ENCODE measurements at places on chromosomes 2 and 18. TPM values are rescaled to one million over a fixed set of nuclear protein-coding genes. Genes with fewer than 3 reads are reported as not detected.

DNA sequence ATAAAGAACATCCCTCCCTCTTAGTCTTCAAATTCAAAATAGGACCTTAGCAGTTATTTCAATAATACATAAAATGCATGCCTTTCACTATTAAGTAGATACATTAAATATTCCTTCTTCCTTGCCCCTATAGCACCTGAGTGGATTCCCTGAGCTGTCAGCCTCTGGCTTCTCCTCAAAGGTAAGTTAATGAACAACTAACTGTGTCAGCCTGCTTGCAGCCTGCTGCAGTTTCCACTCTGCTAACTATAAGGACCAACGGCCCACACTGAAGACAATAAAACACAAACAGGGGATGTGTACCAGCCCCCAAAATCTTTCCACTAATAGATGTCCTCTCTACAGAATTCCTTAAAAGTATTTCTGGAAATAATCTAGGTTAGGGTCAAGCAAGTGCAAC is 5.0 kb downstream of the KCTD1 start:
- DNase-seq: no peak

The LINC00305 gene
- total RNA-seq: 2.6 TPM

The GNLY gene
- not detected for total RNA-seq

GRCh38 chr2:197657562-197657961 is 17.8 kb downstream of the RFTN2 start:
- DNase-seq: no peak

The REG3A gene
- not detected for total RNA-seq

GRCh38 chr2:54466870-54467269 is 10.7 kb downstream of the SPTBN1 start:
- no peak for DNase-seq

DNA sequence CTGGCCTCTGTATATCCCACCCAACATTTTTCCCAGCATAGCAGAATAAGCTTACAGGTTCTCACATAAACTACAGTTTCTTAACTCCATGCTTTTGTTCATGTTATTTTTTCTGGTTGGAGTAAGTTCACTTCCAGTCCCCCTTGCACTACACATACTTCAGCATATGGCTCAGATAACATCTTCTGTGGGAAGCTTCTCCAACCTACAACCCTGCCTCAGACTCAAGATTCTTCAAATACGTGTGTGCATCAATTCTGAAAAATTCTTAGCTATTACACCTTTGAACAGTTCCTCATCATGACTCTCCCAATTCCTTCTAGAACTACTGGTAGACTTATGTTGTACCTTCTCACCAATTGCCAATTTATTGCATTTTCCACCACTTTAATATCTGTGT is 7.5 kb upstream of the CPLX4 start:
- DNase-seq: no peak

The GREB1 gene
- total RNA-seq: 0.64 TPM

DNA sequence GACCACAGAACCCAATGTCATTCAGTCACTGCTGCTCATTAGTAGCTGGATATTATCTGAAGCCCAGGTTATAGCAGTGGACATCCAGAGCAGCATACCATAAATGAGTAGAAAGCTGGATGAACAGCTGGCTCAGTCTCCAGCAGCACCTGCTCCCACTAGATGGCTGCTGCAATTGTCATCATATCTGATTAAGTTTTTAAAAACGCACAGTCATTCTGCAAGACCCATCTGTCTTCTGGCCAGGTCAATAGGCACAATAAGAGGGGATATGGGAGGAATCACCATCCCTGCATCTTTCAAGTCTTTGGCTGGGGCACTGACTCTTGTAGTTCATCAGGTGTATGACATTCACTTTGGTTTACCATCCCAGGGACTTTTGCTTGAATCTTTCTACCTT is 55.1 kb upstream of the XDH start:
- no peak for DNase-seq

The LRRC30 gene
- not detected for total RNA-seq

The TFCP2L1 gene
- not detected for total RNA-seq

- DNase-seq: no peak
These were observed 64.5 kb upstream of the CTDP1 start for GRCh38 chr18:79615091-79615490.

The LIPG gene
- 123 TPM for total RNA-seq

DNA sequence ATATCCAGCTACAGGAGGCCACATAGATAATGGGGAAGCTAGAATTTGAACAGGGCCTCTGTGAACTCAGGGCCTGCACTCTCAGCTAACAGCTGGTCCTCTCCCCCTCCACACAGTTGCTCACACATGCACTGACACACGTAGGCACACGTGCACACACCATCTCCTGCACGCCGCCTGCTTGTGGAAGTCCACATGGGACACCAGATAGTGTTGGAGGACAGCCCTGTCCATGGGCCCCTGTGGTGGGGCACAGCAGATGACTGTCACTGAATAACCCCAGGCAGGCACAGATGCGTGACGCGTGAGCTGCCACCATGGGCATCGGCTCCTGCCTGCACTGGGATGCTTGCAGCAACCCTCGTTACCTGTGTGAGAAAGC is 52.9 kb downstream of the ADI1 start:
- no peak for DNase-seq

DNA sequence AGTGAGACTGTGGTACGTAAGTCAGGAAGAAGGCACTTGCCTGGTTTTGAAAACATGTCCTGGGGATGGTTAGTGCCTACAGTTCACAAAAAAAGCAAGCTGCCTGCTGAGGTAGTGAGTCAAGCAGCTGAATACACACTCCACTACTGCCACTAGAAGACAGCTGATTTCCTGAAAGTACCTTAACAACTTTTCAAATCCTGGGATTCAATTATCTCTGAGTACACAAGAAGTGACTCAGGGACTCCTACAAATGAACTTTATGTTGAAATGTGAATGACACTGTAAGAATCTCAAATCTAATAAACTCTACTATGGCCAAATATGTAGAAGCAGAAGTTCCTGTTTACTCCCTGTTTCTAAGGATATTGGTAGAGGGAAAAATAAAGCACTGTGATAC is 58.0 kb upstream of the ARL5A start:
- no peak for DNase-seq

- no peak for DNase-seq
These were observed 579.2 kb downstream of the BCL11A start for GRCh38 chr2:59974051-59974766.

GRCh38 chr2:99489761-99490622 is at the start of gene REV1:
Gene REV1, minus strand, starts transcription at chr2:99490017. Its CDS starts 25,042 bp downstream, at chr2:99464975.
- DNase-seq: peak; percentile 76

The SERPINB8 gene
- total RNA-seq: 18.3 TPM

GRCh38 chr2:42949125-42949524 is 156.7 kb upstream of the HAAO start:
- no peak for DNase-seq

DNA sequence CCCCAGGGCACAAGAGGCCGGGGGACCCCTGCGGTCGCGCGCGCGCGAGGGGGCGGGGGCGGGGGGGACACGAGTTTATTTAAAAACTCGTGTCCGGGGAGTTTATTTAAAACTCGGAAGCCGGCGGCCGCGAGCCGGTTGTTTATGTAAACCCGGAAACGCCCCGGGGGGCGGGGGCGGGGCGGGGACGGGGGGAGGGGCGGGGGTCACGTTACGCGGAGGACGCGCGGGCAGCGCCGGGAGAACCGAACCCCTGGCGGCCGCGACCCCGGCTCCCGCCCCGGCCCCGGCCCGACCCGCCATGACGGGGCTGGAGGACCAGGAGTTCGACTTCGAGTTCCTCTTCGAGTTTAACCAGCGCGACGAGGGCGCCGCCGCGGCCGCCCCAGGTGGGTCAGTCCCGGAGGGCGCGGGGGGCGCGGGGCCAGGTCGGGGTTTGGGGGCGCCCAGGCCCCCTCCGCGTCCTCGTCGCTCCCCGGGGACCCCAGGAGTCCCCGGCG is 4.4 kb downstream of the NFATC1 start:
- DNase-seq: no peak

DNA sequence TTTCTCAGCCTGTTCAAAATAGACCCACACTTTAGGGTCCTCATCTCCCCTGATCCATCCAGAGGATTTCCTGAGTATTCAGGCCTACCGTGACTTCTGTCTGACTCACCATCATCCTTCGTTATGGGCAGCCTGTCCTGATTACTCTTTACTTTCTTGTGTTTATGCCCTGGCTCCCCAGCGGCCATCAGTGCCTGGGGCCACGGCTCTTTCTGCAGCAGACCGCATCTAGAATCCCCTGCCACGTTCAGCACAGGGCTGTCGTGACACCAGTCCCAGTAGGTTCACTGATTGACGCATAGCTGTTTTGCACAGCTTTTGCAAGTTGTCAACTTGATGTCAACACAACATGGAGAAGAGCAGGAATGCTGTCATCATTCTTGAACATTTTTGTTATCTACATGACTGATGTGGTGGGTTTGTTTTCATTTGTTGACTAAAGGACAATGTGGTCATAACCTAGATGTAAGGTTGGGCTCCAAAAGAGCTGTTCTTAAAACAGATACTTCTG is 225.6 kb downstream of the HAUS1 start:
- DNase-seq: no peak

The SERPINB4 gene
- total RNA-seq: not detected

The C2orf68 gene
- total RNA-seq: 5.8 TPM

GRCh38 chr18:61852496-61852895 is 40.3 kb downstream of the RNF152 start:
- DNase-seq: no peak

DNA sequence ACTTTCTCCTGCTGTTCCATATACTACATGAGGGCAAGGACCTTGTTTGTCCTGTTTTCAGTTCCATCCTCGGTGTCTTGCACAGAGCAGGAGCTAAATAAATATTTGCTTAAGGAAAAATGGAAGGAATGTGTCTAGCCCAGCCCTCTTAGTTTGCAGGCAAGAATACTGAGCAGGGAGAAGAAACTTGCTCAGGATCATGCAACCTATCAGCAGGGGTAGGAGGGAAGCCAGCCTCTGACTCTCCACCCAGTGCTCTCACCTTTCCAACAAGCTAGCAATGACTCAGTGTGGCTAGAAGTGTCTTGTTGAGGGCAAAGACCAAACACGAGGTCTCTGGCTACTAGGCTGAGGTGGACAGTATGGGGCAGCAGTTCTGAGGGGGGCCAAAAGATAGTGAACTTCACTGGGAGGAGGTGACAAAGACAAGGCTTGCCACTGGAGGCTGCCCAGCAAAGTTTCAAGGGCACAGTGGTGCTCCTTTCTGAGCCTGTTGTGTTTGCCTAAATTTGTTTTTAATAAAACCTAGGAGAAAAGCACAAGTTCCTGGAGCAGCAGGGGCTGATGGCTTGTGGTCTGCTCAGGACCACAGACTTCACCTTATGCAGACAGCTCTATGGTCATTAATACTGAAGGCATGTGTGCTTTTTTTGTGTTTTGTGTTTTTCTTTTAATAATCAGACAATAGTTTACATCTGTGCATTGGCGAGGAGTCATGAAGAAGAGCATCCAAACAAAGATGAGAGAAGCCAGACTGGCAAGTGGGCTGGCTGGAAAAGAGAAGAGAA is 49.1 kb upstream of the CTAGE1 start:
- DNase-seq: no peak

GRCh38 chr2:234502919-234503285 is 6.0 kb upstream of the ARL4C start:
- no peak for DNase-seq

The OXER1 gene
- not detected for total RNA-seq

The CNRIP1 gene
- 50.6 TPM for total RNA-seq

GRCh38 chr2:172461591-172462372 is 34.4 kb downstream of the ITGA6 start:
- DNase-seq: no peak

DNA sequence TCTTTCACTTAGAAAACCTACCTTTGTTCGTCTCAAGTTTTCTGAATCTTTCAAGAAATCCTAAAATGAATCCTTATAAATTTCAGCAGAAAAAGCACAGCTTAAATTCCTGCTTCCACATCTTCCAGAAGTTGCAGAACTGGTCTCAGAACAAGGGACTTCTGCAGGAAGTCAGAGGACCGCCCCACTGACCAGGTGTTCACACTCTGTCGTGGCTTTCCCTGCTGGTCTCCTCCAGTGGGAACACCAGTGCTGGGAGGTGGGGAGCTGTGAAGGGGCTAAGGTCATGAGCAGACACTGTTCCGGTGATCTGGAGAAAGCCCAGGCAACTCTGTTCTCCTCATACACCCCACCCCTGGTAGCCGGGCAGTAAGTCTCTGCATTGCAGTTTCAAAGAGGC is 3.5 kb downstream of the FAM110C start:
- no peak for DNase-seq

The LNPK gene
- total RNA-seq: 6.8 TPM

The TEX44 gene
- not detected for total RNA-seq

DNA sequence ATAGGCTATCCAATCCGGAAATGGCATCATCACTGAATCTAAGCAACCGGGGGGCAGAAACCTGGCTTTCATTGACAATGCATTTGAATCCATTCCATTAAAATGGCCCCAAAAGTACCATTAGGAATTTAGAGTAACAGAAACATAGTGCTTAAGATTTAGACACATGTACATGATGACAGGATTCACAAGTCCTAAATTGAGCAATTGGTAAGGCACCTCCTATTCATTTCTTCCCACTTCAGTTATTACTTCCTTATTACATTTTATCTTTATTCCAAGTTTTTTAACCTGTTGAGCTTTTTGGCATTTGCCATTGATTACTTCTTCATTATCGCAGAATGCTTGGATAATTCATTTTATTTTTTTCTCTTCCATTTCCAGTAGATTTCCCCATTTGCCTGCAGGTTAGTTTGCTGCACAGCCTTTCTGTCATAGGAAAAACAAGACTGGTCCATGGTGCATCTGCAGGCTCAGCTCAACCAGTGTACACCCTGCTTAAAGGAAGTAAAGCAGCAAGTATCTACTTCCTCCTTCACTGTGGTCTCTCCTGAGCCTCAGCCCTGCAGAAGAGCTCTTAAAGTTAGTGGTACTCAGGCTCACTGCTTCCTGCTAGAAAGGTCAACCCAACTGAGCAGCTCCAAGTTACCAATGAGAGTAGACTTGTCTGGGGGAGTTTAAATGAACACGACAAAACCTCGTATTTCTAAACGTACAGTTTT is 89.2 kb downstream of the DOCK10 start:
- DNase-seq: no peak

The NEB gene
- 1.5 TPM for total RNA-seq

DNA sequence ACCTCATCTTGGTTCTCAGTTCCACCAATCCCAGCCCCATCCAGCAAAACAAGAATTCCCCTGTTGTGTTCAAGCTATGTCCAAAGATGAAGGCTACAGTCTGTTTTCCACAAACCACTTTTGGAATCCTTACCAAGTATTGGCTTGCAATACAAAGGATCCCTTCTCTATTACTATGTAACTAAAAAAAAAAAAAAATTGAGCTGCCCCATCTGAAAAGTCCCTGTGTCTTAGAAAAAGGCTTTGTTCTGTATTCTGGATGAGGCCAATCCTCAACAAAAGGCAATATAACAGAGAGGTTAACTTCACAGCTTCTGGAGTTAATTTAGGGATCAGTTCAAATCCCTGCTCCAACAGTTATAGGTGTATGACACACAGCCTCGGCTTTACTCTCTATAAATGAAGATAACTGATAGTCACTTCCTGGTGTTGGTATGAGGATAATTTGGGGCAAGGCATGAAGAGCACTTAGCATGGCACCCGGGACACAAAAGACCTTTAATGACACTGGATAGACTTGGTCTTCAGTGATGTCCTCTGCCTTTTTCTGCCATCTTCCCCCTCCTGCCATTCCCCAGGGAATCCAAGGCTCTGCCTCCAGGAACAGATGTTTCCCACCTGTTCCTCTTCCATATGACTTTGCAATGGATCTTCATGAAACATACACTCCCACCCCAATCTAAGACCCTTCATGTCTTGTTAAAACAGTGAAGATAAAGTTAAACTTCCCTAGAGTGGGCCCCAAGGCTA is 61.2 kb upstream of the ATL2 start:
- no peak for DNase-seq

- no peak for DNase-seq
These were observed 39.5 kb upstream of the TANK start for GRCh38 chr2:161120775-161121174.

The SP3 gene
- 65.4 TPM for total RNA-seq

The WDCP gene
- total RNA-seq: 9.1 TPM

The SLC16A14 gene
- total RNA-seq: 1.1 TPM

Data from glomerular endothelial cell (primary cell).